AG08396 (cell line): ENCODE measurements at places on chromosomes 7 and 10.

DNA sequence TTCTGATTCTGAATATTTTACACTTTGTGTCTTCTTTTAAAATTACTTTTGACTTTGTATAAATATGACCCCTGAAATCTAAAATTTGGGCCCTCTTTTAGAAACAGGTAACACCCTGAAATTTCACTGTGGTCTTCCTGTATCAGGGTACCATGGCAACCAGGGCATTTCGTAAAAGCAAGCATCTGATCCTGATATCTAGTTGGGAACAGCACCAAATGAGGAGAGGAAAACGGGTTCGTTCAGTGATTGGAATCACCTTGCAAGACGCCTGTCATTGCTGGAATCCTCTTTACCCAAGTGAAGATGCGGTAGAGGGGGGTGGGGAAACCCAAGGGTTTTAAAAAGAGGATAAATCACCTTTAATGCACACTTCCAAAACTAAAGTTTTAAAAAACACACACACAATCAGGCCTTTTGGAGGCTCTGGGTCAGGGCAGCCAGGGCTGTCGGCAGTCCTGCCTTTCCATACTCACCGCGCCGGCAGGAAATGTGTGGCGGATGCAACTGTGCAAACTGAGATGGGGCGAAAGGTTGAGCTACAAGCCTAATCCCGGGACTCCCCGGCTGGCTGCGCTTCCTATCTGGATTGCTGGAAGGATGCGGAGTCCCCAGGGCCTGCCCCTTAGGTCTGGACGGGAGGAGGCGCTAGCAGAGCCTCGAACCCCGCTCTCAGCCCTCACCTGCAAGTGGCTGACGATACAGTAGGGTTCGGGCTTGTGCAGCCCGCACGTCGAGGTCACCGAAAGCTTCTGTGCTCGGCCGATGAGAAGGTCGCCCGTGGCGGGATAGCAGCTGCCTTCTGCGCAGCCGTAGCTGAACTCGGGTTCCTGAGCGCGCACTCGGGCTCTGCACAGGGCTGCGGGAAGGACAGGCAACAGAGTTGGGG is 1.8 kb downstream of the LAMB1 start:
- peak; percentile 29 for DNase-seq

GRCh38 chr7:8134089-8134733 is 127.8 kb downstream of the ICA1 start:
- no peak for DNase-seq

DNA sequence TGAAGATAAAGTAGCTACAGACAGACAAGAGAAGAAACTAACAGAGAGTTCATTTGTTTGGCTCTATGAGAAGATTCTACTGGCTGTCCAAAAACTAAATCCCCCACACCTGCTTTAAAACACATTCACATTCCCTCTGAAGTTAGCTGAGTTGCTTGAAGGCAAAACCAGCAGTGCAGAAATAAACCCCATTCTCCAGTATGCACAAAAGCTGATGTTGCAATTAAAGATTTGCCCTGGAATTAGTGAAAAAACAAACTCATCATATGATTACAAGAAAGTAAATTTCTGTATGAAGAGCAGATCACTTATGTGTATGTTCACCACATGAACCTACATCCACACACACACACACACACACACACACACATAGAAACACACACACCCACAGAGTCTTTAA is 9.3 kb upstream of the CAV1 start:
- no peak for DNase-seq

DNA sequence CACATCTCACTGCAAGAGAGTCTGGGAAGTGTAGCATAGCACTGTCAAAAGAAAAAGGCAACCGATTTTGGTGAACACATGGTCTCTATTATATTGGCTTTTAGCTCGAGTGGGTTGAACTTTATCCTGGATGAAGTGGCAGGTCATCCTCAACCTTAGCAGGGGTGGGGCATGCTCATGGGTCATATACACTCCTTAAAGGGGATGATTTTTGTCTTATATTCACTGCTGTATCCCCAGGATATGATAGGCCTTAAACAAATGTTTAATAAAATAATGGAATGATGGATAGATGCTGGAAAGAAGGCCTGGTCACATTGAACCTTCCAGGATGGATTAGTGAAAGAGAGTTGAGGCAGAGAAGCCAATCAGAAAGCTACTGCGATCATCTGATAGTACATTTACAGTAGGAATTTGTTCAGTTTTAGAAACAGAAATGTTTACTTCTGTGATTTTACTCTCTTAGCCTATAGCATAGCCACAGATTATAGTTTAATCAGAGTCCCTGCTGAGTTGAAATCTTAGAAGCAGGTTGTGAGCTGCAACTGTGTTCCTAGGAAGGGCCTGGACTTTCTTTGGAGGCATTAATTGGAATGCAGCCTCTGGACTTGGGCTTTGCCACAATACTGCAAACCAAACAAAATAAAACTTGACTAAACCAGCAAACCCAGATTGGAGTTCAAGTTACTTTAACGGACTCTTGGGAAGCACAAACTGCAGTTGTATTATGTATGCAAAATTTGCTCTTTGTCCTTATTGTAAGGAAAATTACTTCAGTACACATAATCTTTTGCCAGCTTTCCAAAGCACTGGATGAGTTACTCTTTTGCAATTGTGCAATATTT is 138.3 kb downstream of the BMPER start:
- no peak for DNase-seq

GRCh38 chr7:131816391-131817007 is 260.1 kb upstream of the PODXL start:
- DNase-seq = no peak

DNA sequence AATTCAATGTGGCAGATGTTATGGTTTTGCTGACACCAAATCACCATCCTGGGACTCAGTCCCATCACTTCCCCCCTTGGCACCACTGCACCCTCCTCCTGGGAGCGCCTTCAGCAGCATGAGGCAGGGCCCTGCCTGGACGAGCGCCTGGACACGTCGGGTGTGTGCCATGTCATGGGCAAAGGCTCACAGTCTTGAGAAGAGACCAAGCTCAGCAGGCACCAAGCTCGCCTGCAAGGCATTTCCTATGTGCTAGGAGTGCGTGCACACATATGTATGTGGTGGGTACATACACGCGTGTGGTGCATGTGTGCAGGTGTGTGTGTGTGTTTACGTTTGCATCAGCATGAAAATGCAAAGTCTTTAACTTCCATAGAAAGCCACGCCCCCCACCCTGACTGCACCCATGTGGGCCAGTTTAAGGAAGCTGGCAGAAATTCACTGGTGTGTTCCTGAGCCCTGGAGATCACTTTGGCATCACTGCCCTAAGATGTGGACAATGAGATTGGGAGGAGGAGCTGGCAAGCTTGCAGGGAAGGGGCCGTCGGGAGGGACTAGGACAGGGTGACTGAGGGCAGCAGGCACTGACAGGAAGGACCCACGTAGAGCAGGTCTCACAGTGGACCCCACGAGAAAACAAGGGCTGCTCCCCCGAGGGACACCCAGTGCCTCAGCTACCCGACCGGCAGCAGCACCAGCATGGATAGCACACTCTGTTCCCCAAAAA is 169.9 kb upstream of the PPP2R2D start:
- no peak for DNase-seq

DNA sequence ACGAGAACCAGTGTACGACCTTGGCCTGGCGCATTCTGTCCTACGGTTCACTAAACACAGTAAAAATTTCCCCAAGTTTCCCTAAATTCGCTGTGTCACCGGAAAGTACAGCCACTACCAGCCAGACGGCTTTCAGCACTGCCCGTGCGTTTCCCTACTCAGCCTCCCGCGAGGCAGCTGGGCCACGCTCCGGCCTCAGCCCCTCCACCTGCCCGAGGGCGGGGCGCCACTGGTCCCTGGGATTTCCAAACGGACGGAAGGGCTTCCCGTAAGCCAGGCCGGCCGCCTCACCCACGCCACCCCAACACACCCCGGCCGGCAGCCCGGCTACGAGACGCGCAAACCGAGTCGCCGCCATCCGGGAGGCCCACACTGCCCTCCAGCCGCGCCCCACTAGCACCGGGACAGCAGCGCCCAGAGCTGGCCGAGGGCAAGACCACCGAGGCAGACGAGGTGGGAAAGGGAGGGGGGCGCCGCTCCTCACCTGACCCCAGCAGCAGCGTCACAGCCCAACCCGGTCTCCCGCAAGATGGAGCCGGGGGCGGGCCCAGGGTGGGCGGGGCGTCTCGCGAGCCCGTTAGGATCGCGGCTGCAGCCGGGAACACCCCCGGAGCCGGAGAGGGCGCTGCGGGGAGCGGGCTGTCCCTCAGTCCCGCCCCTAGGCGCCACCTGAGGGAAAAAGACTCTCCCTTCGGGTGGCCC is at the start of gene ANXA7:
Gene ANXA7 (minus strand): TSS at position 531 of the 702 bp plus-strand sequence. CDS start 13,202 bp downstream, outside the sequence.
- DNase-seq = peak; percentile 98

DNA sequence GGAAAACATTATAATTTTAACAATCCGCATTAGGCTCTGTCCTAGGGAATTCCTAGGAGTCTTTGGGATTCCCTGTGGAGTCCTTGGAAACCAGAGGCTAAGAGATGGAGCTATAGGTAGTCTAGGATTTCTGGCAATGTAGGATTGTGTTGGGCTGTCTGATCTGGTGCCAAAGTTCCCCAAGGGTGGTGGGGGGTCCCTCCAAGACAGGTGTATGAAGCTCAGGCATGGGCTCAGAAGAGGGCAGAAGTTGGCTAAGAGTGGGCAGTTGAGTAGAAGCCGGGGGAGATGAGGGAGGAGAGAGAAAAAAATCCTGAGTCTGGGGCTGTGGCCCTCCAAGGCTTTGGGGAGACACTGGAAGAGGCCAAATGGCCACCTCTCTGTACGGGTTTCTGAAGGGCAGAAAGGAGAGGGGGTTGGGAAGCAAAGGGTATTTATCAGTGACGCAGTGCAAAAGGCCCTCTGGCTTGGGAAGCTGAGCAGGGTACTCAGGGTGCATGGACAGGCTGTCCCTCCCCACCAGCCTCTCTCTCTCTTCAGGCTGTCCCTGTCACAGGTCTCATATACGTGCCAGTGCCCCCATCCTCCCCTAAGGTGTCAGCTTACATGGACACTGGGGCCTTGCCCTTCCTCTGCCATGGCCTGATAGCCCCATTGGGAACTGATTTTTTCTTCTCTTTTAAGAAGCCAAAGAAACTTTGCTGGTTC is 929 bp downstream of the HOXA6 start:
- DNase-seq = no peak

GRCh38 chr10:112991888-112992491 is 41.9 kb downstream of the TCF7L2 start:
- DNase-seq = no peak

DNA sequence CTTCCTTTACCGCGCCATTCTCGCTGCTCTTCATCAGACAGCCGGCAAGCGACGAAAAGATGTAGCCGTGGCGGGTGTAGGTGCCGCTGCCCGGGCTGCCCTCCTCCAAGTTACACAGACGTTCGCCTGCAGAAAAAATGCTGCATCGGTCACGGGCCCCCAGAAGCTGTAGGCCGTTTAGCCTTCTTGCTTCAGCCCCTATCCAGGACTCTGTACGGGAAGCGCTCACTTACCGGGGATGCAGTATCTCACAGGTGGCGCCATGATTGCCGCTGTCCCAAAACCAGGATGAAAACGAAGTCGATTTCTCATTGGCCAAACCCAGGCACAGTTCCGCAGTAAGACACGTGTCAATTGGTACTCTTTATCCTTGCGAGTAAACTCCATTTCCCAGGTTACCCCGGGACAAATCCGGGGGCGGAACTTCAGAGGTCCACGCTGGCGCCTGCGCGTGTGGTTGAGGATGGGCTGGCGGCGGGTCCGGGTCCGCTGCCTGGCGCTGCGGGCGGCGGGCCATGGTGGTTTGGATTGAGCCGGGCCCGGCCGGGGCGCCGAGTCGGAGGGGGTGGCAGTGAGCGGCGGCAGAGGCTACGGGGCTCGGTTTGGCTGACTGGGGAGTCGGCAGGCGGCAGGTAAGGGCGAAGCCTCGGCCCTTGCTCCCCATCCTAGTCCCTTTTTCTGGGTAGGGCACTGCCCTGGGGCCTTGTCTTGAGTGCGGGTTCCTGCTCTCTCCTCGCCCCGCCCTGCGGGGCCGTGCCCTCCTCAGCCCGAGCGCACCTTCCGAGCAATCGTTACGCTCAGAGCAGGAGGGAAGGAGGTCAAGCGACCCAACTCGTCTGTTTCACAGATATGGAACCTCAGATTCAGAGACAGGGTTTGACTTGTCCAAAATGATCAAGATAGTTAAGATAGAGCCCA is at the start of the genes EXOSC1 and ZDHHC16:
Gene EXOSC1 (minus strand): TSS at position 285 of the 918 bp plus-strand sequence. CDS start 21 bp downstream, at position 264.
Gene ZDHHC16 (plus strand): TSS at position 454 of the 918 bp plus-strand sequence. CDS start 5,501 bp downstream, outside the sequence.
- DNase-seq = peak; percentile 98

DNA sequence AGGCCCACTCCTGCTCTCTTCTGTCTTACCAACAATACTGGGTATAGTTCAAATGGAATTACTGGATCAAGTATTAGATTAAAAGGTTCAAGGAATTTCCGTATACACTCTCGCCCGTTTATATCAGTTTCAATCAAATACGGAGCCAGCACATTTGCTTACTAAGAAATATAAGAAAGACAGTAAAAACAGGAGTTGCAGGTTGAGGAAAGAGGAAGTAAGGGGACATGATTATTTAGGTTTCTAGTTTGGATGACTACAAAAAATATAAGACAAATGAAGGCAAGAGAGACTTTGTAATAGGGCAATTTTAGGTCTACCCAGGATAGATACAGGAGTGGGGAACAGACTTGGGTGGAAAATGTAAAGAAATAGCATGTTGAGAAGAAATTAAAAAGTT is 109.9 kb upstream of the ABI1 start:
- no peak for DNase-seq

DNA sequence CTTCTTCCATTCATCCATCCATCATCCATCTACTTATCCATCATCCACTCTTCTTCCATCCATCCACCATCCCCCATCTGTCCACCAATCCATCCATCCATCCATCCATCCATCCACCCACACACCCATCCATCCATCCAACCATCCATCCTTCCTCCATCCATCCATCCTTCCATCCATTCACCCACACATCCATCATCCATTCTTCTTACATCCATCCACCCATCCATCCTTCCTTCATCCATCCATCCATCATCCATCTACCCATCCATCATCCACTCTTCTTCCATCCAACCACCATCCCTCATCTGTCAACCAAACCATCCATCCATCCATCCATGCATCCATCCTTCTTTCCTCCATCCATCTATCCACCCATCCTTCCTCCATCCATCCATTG is 429.3 kb downstream of the DNAJB6 start:
- no peak for DNase-seq

- no peak for DNase-seq
These were observed 3.7 kb downstream of the VIM start for GRCh38 chr10:17231788-17232187.

DNA sequence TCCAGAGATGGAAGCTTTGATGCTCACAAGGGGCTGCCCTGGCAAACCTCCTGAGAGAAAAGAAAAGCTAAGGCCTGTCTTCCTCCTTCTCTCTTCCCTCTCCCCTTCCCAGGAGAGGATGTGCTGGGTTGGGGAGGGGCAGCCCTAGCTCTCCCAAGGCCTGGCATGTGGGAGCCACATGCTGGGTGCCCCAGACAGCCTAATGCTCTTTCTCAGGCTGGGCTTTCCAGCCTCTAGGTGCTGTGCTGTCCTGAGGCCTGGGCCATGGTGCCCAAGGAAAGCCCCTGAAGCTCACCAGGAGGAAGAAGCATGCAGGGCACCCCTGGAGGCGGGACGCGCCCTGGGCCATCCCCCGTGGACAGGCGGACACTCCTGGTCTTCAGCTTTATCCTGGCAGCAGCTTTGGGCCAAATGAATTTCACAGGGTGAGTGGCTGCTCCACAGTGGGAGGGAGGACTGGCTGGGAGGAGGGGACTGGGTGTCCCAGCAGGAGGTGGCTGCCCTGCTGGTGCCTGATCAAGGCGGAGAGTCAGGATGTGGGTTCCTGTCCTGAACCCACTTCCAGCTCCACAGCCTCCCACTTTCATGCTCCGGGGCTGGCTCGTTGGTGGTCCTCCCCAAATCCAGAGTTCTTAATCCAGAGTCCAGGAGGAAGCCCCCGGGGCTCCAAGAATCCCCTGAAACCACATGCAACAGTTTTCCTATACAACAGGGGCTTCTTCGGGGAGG is 1.7 kb downstream of the CPA5 start:
- no peak for DNase-seq

- DNase-seq = no peak
These were observed 130.3 kb downstream of the SDK1 start for GRCh38 chr7:3431306-3431705.

- DNase-seq = no peak
These were observed 19.9 kb downstream of the SLC13A4 start for GRCh38 chr7:135708041-135708440.
